SK-N-SH (cell line): ENCODE measurements at places on chromosomes 7 and 10. TPM values are rescaled to one million over a fixed set of nuclear protein-coding genes. Genes with fewer than 3 reads are reported as not detected.
A peak's percentile ranks its signal among the peaks of the same experiment; 100 is the strongest.

The CPN1 gene
- polyA plus RNA-seq: not detected in 2 replicates

The BBIP1 gene
- polyA plus RNA-seq: 16.2 and 21.9 TPM in 2 replicates

The ELFN1 gene
- 0.05 and 0.06 TPM in 2 replicates for polyA plus RNA-seq

The ZNF33A gene
- 5.7 and 7.5 TPM in 2 replicates for polyA plus RNA-seq

The OR9A2 gene
- polyA plus RNA-seq: not detected in 2 replicates

The GIMAP5 gene
- not detected in 2 replicates for polyA plus RNA-seq

The HMX2 gene
- not detected in 2 replicates for polyA plus RNA-seq

The DNAJC12 gene
- polyA plus RNA-seq: 7.9 and 9.3 TPM in 2 replicates

The SHTN1 gene
- polyA plus RNA-seq: 5.2 and 6.6 TPM in 2 replicates

- DNase-seq: no peak
Observed at GRCh38 chr7:47418601-47419309, 163.2 kb downstream of the TNS3 start.

DNA sequence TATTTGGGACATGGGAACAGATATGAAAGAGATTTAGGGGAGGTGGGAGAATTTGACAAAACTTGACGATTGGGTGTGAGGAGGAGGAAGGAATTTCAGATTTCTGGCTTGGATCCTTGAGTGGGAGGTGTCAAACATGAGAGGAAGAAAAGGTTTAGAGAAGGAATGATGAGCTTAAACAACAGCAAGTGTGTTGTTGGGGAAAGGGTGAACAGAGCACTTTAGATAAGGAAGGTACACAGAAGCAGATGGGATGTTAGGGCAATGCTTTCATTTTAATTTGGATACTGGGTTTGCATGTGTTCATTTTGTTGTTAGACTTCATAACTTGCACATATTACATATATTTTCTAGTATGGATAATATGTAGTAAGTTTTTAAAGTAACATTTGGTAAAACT, 23.2 kb downstream of the REEP3 start:
- no peak for DNase-seq

DNA sequence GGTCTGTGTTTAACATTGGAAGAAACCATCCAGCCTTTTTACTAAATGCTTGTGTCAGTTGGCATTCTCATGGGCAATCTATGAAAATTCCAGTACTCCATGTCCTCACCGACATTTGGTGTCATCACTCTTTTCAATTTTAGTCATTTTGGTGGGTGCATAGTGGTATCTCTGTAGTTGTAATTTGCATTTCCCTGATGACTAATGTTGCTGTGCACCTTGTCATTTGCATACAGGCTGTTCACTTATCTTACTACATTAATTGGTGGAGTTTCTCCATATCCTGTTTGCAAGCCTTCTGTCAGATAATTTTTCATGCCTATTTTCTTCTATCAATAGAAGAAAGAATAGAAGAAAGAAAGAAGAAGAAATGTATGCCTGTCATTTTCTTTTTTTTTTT, 73.7 kb downstream of the PLPP4 start:
- no peak for DNase-seq

- DNase-seq: peak; percentile 98
Observed at GRCh38 chr7:151276666-151277590, 28.4 kb upstream of the SMARCD3 start.

GRCh38 chr7:135160858-135161653, 9.5 kb downstream of the CYREN start:
- peak; percentile 13 for DNase-seq

GRCh38 chr7:121219026-121219425, 109.8 kb upstream of the WNT16 start:
- DNase-seq: no peak

- DNase-seq: peak; percentile 21
Observed at GRCh38 chr7:66697449-66698438, 42.8 kb upstream of the RABGEF1 start.

DNA sequence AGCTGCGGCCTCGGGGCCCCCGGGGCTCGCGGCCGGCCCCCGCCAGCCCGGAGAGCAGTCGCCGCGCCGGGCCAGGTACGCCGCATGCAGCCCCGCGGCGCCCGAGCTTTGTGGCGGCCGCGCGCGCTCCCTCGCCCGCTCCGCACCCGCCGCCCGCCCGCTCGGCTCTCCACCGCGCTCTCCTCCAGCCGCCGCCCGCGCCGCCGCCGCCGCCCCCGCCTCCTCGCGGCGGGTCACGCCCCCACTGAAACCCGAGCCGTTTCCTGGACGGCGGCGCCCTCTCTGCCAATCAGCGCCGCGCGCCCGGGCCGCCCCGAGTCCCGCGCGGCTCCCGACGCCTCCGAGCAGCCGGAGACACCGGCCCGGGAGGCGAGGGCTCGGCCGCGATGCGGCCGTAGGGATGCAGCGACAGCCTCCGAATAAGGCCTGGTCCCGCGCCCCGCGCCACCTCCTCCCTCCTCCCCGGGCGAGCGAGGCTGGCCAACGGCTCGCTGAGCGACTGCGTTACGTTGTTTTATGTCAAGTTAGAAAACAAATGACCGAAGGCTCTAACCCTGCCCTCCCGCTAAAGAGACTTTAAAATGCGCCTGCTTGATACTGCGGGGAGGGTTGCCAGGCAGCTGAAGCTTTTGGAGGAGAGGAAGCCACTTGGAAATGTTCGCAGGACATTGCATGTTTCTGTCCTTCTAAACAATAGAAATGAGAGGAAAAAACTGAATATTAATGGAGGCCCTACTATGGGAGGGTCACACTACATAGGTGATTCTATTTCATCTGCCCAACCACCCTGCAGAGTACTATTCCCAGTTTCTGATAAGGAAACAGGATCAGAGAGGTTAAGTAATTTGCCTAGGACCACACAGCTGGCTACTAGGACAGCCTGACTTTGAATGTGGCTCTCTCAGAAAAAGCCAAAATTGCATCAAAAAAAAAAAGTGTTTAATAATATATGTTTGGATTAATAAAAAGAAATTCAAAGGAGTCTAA, at the start of gene FGFR2:
FGFR2 (minus strand) TSS at position 182 of the 987 bp plus-strand sequence. CDS start 4,627 bp downstream, outside the sequence.
- peak; percentile 98 for DNase-seq

DNA sequence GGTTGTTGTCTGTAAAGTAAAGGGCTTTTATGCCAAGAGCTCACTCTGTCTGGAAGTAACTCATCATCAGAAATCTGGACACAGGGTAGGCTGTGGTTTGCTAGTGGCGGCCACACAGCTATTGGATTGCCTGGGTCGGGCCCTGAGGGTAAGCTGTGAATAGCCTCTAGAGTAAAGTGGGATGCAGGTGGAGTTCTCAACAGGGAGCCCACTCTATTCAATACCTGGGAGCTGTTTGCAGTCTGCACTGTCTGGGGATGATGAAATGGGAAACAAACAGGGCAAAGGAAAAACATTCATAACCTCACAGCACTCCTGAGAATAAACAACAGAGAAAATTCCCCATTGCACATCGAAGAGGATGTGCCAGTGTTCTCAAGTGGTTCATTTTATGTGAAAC, 582.6 kb downstream of the CALN1 start:
- no peak for DNase-seq

DNA sequence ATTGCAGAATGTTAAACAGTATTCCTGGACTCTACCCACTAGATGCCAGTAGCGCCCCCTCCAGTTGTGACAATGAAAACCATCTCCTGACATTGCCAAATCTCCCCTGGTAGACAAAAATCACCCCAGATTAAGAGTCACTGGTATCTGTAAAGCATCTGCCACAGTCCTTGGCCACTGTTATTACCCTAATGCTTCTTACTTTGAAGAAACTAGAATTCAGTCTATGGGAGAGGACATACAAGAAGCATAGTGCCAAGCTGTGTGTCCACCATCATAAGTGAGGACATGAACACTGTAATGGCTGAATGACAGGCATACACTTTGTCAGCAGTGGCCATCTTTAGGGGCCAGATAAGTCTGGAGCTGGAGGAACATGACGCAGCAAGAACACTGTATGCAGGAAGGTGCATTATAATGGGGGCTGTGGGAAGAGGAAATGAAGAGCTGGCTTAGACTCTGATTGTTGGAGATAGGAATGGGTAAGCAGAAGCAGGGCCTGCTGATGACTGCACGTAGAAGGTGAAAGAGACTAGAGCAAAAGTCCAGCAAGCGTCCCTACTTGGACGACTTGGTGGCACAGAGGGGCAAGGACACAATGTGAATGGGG, 32.5 kb downstream of the CBX3 start:
- DNase-seq: no peak

DNA sequence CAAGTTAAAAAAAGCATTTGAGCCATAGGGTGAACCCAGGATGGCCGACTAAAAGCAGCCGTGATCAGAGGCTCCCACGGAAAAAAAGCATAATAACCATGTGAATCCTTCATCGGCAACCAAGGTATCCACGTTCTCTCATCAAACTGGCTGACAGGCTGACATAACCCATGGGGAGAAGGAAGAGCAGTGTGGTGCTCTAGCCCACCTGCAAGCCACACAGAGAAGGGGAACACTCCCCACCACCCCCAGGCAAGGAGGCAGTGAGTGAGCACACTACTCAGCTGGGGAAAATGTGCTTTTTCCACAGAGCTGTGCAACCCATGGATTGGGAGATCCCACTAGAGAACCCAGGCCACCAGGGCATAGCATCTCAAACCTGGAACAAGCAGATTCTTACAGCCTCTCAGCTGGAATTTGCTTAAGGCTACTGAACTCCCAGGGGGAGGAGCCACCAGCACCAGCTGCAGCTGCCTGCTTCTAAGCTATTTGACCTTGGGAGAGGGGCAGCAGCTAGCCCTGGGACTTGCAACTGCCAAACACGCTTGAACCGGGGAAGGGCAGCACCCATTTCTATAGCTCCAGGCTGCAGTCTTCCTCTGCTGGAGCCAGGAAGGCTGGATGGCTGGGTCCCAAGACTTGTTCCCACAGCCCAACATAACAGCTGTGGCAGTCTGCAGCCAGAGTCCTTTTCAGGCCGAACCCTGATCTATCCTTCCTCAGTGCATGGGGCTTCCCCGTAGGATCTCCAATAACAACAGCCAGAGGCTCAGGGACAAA, 178.2 kb upstream of the NRG3 start:
- no peak for DNase-seq

DNA sequence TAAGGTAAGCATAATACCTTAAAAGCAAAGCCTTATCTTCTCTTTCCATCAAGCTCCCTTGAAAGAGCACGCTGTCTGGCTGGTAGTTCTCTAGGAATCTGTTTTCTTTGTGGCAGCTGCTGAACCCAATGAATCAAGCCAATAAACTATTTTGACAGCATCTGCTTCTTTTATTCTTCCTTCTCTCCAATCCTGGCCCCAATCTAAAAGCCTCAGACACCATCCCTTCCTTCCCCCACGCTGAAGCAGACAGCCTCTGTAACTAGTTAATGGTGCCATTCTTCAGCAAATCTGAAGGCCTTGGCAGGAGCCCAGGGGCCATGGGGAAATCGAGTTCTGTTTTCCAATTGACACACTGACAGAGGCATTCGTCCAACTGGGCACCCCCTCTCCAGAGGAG, 186.6 kb upstream of the LYZL1 start:
- peak; percentile 26 for DNase-seq

- peak; percentile 48 for DNase-seq
Observed at GRCh38 chr10:46523119-46523961, 33.1 kb downstream of the GPRIN2 start.

- no peak for DNase-seq
Observed at GRCh38 chr10:125782616-125783015, 7.0 kb upstream of the MMP21 start.

- DNase-seq: no peak
Observed at GRCh38 chr10:107081644-107082043, 82.9 kb downstream of the SORCS1 start.

GRCh38 chr10:126705951-126706565, 35.6 kb upstream of the C10orf90 start:
- DNase-seq: no peak

DNA sequence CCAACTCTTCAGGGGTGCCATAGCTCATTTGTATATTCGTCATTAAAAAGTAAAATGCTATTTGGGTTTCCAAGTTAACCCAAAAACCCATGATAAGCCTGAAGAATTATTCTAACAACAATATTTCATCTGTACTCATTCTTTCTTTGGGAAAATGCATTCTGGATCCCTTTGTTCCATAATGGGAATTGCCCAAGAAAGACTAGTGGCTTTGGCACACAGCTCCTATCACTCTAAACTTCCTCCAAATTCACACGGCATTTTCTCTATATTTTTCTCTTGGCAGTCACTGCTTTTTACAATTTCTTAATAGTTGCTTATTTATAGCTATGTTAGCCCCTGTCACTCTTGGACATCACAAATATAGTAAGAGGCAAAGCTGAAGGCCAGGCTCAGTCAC, 29.1 kb downstream of the CHCHD3 start:
- DNase-seq: no peak

DNA sequence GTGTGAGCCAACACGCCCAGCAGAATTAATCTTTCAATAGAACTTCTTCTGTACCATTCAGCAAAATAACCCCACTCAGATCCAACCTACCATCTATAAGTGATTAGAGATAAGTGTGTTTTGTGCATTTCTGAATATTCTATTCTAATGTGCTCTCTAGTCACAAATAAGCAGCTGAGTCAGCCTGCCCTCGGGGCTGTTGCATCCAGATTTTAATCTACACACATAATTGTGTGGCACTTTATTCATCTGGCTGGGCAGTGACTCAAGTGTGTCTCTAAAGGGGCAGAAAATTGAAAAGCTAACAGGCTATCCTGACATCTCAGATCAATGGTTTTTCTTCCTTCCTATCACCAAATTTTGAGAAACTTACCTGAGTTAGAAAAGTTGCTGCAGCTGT, 60.3 kb downstream of the PRR15 start:
- DNase-seq: no peak

DNA sequence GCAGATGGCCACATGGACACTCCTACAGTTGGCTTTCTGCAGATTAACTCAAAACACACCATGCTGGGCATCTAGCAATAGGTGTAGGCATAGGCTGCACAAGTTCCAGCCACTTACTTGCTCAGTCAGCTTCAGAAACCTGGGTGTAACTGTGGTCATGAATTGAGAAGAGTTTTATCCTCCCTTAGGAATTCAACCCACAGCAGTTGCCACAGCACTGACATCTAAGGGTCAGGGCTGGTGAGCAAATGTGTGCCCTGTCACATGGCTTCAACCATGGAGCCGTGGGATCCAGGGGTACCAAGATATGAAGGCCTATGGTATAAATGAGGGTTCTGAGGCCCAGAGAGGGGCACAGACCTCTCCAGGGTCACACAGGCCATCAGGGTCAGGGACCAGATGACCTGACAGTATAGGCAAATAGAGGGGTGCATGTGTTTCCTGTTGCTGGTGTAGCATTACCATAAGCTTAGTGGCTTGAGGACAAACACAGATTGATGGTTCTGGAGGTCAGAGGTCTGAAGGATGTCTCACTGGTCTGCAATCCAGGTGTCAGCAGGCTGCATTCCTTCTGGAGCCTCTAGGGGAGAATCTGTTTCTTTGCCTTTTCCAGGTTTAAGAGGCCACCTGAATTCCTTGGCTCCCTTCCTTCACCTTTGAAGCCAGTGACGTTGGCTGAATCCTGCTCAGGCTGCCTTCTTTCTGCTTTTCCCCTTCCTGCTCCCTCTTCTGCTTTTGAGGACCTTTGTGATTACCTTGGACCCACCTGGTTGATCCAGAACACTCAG, 24.1 kb downstream of the MINDY4 start:
- DNase-seq: no peak

GRCh38 chr10:46253076-46254006, 33.5 kb upstream of the ANTXRL start:
- DNase-seq: no peak

DNA sequence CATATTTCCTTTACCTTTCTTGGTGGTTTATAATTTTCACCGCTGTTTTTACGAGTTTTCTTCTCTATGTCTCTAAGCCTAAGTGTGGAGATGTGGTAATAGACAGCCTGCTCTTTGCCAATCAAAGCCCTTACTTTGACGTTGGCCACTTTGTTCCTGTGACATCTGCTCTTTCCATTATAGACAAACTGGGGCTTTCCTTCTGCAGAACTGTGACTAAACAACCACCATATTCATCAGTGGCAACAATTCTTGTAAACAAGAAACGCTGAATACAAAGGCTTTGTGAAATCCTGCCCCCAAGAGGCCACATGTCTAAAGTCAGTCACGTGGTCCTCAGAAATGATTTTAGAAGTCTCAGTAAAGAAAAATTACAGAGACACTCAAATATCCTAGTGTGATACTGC, 59.6 kb upstream of the CAPZA2 start:
- DNase-seq: peak; percentile 33
